IPS DF 19.7 (cell line): ENCODE measurements at places on chromosomes 4 and X.

DNA sequence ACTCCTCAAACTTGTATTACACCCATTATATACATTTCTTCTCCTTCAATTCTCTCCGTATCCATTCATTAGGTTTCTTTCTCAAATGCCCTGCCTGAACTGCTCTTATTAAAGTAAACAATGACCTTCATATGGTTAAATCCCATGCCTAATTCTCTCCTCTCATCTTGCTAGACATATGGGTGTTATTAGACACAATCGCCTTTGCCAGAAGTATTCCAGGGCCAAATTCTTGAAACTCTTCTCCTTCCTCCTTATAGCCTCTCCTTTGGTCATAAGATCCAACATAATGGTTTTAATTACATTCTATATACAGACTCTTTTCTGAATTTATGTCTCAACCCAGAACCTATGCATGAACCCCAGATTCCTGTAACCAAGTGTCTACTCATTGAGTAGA lies 4.8 kb downstream of the ANXA10 start:
- no peak for DNase-seq

- no peak for DNase-seq
Observed at GRCh38 chrX:113212052-113212451, 371.4 kb upstream of the AMOT start.

DNA sequence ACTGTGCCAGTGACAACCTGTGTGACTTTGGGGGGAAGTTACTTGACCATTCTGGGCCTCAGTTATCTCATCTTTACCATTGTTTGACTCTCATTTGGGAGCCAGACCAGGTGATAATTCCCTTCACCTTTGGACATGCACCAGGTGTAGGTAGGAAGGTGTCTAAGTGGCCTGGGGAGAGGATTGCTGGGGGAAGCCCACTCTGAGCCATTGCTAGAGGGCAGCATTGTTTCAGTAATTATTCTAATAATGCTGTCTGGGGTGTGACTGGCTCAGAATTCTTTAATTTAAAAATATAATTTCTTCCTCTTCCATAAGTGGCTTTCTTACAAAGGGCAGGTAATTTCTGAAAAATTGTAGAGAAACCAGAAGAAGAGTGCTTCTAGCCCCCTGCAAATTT lies 104.3 kb downstream of the RTL9 start:
- DNase-seq, result no peak

GRCh38 chrX:120464411-120464810 lies 4.7 kb downstream of the LAMP2 start:
- DNase-seq, result no peak
